Activated CD8-positive, alpha-beta T cell treated with anti-CD3 and anti-CD28 coated beads, Interleukin-2, amount 10 ng/mL, durations not matched to agents 7 days and 5 days (primary cell): ENCODE measurements at places on chromosomes 6 and 20. TPM values are rescaled to one million over a fixed set of nuclear protein-coding genes. Genes with fewer than 3 reads are reported as not detected.

DNA sequence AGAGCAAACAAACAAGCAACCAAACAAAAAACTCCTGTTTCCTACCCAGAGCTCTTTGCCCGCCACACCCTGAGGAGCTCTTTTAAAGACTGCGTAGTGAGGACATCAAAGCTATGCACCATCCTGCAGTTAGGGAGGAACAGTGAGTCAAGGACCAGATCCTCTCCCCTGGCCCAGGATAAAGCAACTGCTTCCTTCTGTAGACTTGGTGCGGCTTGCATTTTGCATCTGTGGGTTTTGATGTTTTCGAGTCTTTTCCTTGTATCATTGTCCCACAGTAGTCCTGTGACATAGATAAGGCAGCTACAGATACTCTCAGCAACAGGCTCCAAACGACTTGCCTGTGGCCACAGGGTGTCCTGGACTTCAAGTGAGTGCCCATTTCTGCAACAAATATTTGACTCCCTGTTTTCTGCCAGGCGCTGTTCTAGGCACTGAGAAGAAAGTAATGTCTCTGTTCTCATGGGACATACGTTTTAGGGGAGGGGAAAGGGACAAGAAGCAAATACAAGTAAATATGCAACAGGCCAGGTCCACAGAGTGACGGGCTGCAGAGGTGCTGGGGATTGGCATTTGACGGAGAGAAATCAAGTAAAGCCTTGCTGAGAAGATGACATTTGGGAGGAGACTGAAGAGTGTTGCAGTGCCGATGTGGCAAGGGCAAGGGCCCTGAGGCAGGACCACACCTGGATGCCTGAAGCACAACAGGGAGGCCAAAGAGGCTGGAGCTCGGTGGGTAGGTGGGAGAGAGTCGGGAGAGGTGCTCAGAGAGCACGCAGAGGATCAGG lies 35.9 kb upstream of the MAP3K4 start:
- H3K27ac ChIP-seq: no peak overlapping the region
- H3K36me3 ChIP-seq: no peaks in the 10 kb centered on the region
- DNase-seq: no peak
- H3K27me3 ChIP-seq: peaks cover 5% of the 10 kb centered on the region
- H3K4me1 ChIP-seq: no peaks in the 10 kb centered on the region
- no peak overlapping the region for H3K4me3 ChIP-seq

- DNase-seq: peak; percentile 82
- H3K4me1 ChIP-seq: peaks cover 16% of the 10 kb centered on the region
- peak overlapping the region; percentile 94 for H3K4me3 ChIP-seq
- H3K27me3 ChIP-seq: no peaks in the 10 kb centered on the region
Measured at GRCh38 chr6:166381733-166382499, 824 bp downstream of the MPC1 start.

GRCh38 chr20:57746832-57747404 lies 37.1 kb upstream of the PMEPA1 start:
- H3K27me3 ChIP-seq: peaks cover 25% of the 10 kb centered on the region
- H3K36me3 ChIP-seq: no peaks in the 10 kb centered on the region
- no peak for DNase-seq
- H3K27ac ChIP-seq: no peak overlapping the region
- no peak overlapping the region for H3K4me3 ChIP-seq

GRCh38 chr6:136547336-136547735 lies 2.9 kb downstream of the MAP7 start:
- peaks cover 6% of the 10 kb centered on the region for H3K4me1 ChIP-seq
- DNase-seq: no peak
- H3K27ac ChIP-seq: no peak overlapping the region
- H3K27me3 ChIP-seq: peaks cover 58% of the 10 kb centered on the region

- no peaks in the 10 kb centered on the region for H3K27me3 ChIP-seq
- no peaks in the 10 kb centered on the region for H3K4me1 ChIP-seq
- no peak overlapping the region for H3K4me3 ChIP-seq
- no peak overlapping the region for H3K27ac ChIP-seq
- H3K36me3 ChIP-seq: peaks cover 63% of the 10 kb centered on the region
Measured at GRCh38 chr6:89745716-89746115, 73.9 kb downstream of the MDN1 start.

DNA sequence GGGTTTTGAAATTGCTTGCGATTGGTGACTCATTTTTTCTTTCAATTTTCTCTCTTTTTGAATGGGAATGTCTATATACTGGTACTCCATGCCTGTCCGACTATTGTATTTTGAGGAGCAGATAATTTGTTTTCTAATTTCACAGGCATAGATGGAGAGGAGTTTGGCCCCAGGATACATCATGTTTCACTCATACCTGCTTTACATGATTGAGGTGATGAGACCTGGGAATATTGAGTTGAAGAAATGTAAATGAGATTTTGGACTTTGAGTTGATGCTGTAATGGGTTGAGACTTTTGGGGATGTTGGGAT lies 253.1 kb upstream of the RAB32 start:
- no peak for DNase-seq
- no peak overlapping the region for H3K27ac ChIP-seq
- H3K4me3 ChIP-seq: no peak overlapping the region

SLPI gene
- not detected for total RNA-seq

SNAP91 gene
- total RNA-seq: not detected

DNA sequence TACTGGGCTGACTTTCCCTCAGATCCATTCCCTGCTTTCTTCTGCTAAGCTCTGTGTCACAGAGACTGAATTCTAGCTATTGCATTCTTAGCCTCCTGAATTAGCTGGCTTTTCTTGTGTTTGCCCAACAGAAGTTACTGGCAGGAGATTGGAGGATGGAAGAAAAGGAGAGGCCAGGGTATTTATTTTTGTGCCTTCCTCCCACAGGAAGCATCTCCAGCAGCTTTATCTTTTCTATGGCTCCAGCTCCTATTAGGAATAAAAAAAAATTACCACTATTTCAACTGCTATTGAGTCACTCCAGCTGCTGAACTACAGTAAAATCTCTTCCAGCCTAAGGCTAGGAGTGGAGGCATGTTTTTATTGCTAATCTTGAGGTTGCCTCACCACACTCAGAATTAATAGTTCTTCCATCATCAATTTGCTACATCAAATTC lies 492.4 kb downstream of the RFPL4B start:
- H3K4me1 ChIP-seq: no peaks in the 10 kb centered on the region
- H3K4me3 ChIP-seq: no peak overlapping the region
- H3K27ac ChIP-seq: no peak overlapping the region
- no peaks in the 10 kb centered on the region for H3K36me3 ChIP-seq
- DNase-seq: no peak

BMP2 gene
- total RNA-seq: not detected

DNA sequence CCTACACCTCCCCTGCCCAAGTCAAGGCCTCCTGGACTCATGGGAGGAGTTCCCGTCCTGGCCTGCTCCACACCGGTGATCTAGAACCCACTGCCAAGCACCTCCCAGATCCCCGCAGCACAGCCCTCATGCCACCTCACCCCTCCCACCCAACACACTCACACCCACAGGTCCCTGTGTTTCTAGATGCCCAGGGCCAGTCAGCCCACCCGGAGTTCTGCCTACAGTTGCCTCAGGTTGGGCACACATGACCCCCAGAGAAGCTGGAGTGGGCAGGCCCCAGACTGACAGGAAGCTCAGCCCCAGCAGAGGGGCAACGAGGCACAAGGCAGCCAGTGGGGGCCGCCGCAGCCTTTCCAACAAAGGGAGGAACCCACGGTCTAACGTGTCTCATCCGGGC lies 29.6 kb downstream of the RRBP1 start:
- DNase-seq: no peak
- H3K4me1 ChIP-seq: peaks cover 24% of the 10 kb centered on the region
- no peak overlapping the region for H3K27ac ChIP-seq
- H3K36me3 ChIP-seq: peaks cover 15% of the 10 kb centered on the region

DNA sequence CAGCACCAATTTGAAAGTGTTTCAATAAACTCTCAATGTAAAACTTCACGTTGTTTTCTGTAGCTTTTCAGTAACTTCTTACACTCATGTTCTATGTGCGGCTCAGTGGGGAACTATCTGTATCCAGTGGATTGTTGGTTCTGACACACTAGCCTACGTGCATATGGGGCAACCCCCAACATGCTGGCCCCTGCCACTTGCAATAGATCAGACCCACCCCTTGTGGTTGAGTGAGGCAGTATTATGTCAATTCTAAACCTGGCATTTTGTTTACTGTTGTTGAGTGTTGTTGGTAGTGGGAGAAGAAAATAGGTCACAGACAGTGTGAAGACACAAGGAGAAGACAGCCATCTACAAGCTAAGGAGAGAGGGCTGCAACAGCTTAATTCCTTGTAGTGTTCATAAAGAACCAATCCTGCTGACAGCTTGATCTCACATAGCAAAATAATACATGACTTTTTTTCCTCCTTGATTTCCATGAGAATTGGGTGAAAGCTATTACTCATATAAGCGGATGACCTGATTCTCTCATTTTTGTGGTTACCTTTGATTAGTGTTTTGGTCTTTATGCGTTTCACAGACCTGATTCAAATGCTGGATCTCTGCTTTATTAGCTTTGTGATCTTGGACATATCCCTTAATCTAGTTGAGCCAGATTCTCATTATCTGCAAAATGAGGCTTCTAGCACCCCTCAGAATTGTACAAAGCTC lies 320.4 kb downstream of the LAMA2 start:
- H3K27ac ChIP-seq: no peak overlapping the region
- no peaks in the 10 kb centered on the region for H3K27me3 ChIP-seq
- H3K4me1 ChIP-seq: no peaks in the 10 kb centered on the region
- DNase-seq: no peak
- no peak overlapping the region for H3K4me3 ChIP-seq

- peak overlapping the region; percentile 87 for H3K4me3 ChIP-seq
- peak overlapping the region; percentile 88 for H3K27ac ChIP-seq
- H3K36me3 ChIP-seq: peaks cover 15% of the 10 kb centered on the region
- no peak for DNase-seq
- peaks cover 21% of the 10 kb centered on the region for H3K4me1 ChIP-seq
Measured at GRCh38 chr6:35686873-35687555, 1.7 kb downstream of the FKBP5 start.

GRCh38 chr6:113416170-113416569 lies 441.0 kb upstream of the MARCKS start:
- H3K27me3 ChIP-seq: no peaks in the 10 kb centered on the region
- no peak for DNase-seq
- H3K36me3 ChIP-seq: no peaks in the 10 kb centered on the region
- H3K27ac ChIP-seq: no peak overlapping the region
- H3K4me1 ChIP-seq: no peaks in the 10 kb centered on the region

KIFC1 gene
- 180 TPM for total RNA-seq

DNA sequence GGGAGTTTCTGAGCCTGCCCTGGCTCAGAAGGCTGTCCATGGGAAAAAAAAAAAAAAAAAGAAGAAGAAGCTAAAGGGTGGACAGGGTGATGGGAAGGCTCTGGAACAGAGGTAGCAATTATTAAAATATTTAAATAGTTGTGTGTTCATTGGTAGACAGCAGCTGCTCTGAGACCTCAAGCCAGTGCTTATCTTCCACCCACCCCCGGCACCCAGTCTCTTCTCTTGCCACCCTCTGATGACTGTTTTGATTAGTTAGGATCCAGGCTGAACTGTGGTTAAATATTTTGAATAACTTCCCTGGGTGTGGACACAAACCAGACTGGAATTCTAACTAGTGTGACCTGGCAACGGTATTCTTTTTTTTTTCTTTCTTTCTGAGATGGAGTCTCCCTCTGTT lies 16.9 kb upstream of the SRSF3 start:
- no peaks in the 10 kb centered on the region for H3K36me3 ChIP-seq
- no peak overlapping the region for H3K27ac ChIP-seq
- peaks cover 2% of the 10 kb centered on the region for H3K27me3 ChIP-seq
- H3K4me1 ChIP-seq: peaks cover 4% of the 10 kb centered on the region
- H3K4me3 ChIP-seq: no peak overlapping the region

GRCh38 chr6:15604843-15605242 lies 58.0 kb downstream of the DTNBP1 start:
- no peak overlapping the region for H3K4me3 ChIP-seq
- no peak for DNase-seq
- no peak overlapping the region for H3K27ac ChIP-seq

DNA sequence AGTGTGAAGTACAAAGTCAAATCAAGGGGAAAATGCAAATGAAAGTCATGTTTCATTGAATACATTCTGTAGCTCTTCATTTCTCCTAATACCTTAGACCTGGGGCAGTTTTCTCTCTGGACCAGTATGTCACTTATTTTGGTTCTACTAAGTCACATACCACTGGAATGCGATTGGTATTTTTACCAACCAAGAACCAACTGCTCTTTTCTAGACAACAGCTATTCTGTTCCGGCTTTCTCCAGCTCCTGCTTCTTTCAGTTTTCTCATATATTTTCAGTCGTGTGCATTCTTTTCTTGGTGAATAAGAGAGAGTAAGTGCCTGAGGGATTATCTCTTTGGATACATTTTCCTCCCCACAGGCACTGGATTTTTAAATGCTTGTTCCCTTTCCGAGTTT lies 39.2 kb upstream of the SPACA1 start:
- H3K4me3 ChIP-seq: no peak overlapping the region
- DNase-seq: no peak
- peaks cover 10% of the 10 kb centered on the region for H3K4me1 ChIP-seq
- H3K27ac ChIP-seq: no peak overlapping the region
- H3K27me3 ChIP-seq: no peaks in the 10 kb centered on the region
- H3K36me3 ChIP-seq: peaks cover 2% of the 10 kb centered on the region

DNA sequence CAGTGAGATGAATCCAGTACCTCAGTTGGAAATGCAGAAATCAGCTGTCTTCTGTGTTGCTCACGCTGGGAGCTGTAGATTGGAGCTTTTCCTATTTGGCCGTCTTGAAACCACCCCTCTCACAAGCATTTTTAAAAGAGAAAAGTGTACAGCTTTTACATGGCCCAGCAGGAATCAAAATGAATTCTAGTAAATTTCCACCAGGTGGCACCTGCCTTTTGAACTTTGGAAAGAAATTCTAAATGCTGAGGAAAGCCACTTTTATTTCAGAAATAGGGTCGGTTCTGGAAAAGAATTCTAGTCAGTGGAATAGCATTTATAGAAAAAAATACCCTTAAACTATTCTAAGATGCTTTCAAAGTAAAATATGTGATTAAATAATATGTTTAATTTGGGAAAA lies 647.8 kb downstream of the CD109 start:
- no peaks in the 10 kb centered on the region for H3K36me3 ChIP-seq
- H3K27ac ChIP-seq: no peak overlapping the region
- no peak overlapping the region for H3K4me3 ChIP-seq

- H3K36me3 ChIP-seq: peaks cover 3% of the 10 kb centered on the region
- no peak overlapping the region for H3K4me3 ChIP-seq
- DNase-seq: no peak
- H3K27ac ChIP-seq: no peak overlapping the region
Measured at GRCh38 chr6:161013695-161014094, 22.1 kb downstream of the MAP3K4 start.

DNA sequence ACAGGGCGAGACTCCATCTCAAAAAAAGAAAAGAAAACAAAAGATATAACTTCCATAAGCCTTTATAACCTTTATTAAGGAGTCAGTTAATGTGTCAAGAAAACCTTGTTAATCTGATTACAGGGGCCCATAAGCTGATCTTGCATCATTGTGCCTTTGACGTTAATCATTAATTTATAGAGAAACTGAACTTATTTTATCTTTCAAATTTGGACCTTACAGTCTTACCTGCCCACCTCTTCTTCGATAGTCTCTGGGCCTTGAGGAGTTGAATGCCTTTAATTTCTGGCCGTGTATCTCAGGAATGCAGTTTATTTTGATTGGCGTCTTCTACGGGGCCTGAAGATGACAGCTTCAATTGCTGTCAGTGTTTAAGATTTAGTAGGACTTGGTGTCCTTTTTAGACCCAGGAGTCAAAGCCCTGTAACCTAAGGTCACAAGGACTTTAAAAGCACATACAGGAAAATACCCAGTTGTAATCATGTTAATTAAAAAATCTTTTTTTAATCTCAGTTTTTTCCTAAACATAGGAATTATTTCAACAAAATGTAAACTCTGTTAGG lies 5.8 kb downstream of the ACOT13 start:
- H3K36me3 ChIP-seq: peaks cover 31% of the 10 kb centered on the region
- no peaks in the 10 kb centered on the region for H3K27me3 ChIP-seq
- peaks cover 14% of the 10 kb centered on the region for H3K4me1 ChIP-seq
- H3K4me3 ChIP-seq: no peak overlapping the region
